ENCODE measurements at places on chromosomes 2 and 18.
A peak's percentile ranks its signal among the peaks of the same experiment; 100 is the strongest.

GRCh38 chr2:160747501-160748170 is 254.0 kb upstream of the RBMS1 start:
- no peak for DNase-seq

DNA sequence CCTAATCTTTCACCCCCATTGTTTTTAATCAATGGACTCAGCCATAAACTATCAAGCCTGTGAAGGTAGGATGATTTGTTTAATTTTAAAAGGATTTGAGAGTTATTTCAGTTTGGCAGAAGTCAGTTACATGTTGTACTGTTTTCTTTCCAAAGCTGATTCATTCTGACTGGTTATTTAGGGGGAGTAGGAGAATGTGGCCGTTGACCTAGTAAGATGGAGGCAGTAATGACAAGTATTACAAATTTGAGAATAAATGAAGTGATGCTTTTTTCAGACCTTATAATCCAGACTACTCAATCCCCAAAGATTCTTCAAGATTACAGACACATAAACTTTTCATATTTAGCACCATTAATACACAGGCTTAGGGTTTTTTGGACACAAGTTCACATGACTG is 4.3 kb downstream of the EPHA4 start:
- no peak for DNase-seq

- DNase-seq, result peak; percentile 51
These were observed 41.5 kb downstream of the SRSF7 start for GRCh38 chr2:38709567-38710194.

GRCh38 chr18:61133783-61134182 is 199.4 kb upstream of the CDH20 start:
- DNase-seq, result no peak

GRCh38 chr2:10393640-10393982 is 54.5 kb downstream of the ODC1 start:
- DNase-seq, result no peak

GRCh38 chr2:203623096-203623495 is 83.3 kb upstream of the CD28 start:
- no peak for DNase-seq

DNA sequence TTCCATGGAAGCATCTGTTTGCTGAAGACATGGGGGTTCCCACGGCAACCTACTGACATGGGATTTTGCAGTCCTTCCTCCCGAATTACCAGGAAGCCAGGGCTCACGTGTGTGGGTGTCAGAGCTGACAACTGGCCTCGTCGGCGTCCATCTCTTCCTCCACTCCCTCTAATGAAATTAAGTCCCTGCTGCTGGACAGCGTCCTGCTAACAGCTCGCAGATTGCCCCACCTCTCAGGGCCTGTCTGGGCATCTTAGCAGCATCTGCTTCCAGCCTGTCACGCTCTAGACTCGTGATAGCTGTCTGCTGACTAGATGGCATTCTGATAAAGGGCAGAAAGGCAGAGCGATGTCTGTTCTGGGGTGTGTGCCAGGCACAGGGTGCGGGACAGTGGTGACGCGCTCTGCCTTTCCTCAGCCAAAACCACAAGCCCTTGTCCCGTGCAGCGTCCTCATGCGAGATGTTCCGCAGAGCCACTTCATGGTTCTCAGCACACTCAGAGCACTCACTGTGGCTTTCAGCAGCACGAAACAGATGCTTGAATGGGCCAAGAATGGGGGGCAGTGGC is 161.1 kb downstream of the ARL4C start:
- peak; percentile 28 for DNase-seq

DNA sequence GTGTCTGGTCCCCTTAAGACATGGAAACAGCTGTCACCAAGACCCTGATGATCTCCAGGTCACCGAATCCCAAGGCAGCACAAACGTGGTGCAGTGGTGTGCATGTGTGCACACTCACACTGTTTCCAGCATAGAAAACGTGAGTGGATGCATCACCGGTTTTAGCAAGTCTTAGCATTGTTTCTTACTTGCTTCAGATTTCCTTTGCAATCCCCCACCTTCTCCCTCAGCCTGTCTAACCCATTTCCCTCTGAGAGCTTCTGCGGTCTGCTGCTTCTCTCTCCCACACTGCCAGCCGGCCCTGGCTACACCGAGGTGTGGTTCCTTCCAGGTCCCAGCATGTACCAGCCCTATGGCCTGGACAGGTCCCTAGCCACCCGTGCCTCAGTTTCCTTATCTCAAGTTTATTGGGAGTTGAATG is 343.4 kb upstream of the HS6ST1 start:
- DNase-seq, result no peak

GRCh38 chr18:904218-905090 is at the start of gene ADCYAP1:
TSS of gene ADCYAP1 (plus strand) at chr18:904871. CDS start at chr18:905387, 516 bp downstream.
- DNase-seq, result no peak

DNA sequence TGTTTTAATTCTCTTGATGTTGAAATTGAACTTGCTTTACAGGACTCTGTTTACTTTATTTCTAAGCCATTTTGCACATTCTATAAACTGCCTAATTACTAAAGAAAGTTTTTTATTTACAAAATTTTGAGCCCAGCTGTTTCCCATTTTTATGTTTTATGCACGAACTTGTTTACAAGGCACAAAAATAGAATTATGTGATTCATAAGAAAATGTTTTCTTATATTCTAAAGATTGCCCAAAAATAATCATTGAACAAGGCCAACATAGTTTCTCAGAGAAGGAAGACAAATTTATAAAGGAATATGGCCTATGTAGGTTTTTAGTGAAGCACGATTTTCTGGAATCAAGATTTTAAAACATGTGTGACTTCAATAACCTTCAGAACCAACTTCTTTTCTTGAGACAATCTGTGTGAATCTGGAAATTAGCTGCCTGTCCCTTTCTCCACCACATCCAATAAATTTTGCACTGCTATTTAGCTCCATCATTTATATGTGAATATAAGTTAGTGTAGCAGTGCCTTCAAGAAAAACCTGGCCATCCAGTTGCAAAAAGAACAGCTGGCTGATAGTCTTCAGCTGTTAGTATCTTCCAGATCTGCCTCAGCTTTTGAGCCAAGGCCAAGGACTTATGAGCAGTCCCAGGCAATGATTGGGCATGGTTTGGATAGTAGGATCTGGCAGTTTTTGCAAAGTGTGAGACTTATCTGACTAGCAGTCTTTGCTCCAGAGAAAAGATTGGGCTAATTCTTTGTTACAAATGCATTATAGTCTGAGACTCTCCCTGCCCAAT is 253.2 kb upstream of the COL3A1 start:
- no peak for DNase-seq

GRCh38 chr18:13577091-13577697 is 149.2 kb downstream of the FAM210A start:
- DNase-seq, result no peak

GRCh38 chr2:36270758-36271157 is 84.8 kb upstream of the CRIM1 start:
- DNase-seq, result no peak

GRCh38 chr2:26670931-26671460 is 21.5 kb upstream of the KCNK3 start:
- no peak for DNase-seq

DNA sequence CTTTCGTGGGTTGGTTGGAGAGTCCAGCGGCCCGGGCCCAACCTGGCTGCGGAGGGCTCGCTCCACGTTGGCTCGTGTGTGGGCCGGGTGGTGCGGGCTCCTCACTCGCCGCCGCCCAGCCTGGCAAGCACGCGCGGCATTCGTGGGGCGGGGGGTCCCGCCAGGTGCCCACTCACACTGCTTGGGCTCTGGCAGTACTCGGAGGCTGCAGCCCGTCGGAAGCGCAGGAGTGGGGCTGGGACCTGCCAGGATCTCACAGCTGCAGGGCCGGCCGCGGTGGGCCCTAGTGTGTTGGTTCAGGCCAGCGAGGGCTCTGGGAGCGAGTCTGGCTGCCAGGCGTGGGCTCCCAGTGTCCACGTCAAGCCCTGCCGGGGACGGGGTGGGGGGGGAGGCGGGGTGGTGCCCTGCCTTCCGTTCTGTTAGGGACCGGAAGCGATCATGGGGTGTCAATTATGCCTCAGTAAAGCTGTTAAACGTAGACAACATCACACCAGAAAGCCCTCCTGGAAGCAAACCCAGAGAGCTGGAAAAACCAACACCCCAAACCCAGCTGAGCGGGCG is 1.0 kb upstream of the HS6ST1 start:
- no peak for DNase-seq

- no peak for DNase-seq
These were observed 25.9 kb downstream of the UBR3 start for GRCh38 chr2:169853041-169853668.

Measured in T follicular helper cell (primary cell).